ENCODE measurements at places on chromosomes 2 and 18. TPM values are rescaled to one million over a fixed set of nuclear protein-coding genes. Genes with fewer than 3 reads are reported as not detected.

- H3K27me3 ChIP-seq: no peaks in the 10 kb centered on the region
- H3K4me3 ChIP-seq: no peak overlapping the region
- H3K36me3 ChIP-seq: no peaks in the 10 kb centered on the region
- H3K4me1 ChIP-seq: no peaks in the 10 kb centered on the region
Measured at GRCh38 chr2:85453571-85453970, 35.1 kb downstream of the SH2D6 start.

- H3K4me3 ChIP-seq: peak overlapping the region; percentile 39
- no peak for DNase-seq
- peak overlapping the region; percentile 82 for H3K27ac ChIP-seq
- no peaks in the 10 kb centered on the region for H3K36me3 ChIP-seq
Measured at GRCh38 chr2:137964859-137965459, 686 bp downstream of the HNMT start.

DNA sequence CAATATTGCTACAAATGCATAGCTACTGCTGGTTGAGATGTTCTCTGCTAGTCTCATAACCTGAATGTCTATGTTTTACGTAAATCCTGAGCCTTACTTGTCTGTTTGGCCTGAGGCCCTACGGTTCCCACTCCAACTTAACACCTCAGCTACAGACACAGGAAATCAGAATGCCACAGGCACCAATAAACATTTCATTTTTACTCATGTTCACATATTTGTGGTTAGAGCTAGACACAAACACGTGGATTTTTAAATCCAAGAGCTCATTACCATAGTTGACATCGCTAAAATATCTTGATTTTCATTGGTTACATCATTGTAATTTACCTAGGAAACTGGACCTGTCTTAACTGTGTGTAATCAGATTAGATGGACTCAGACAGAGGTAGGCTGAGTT is 263.8 kb upstream of the CDH19 start:
- H3K27ac ChIP-seq: no peak overlapping the region
- no peaks in the 10 kb centered on the region for H3K4me1 ChIP-seq
- no peak for DNase-seq
- H3K27me3 ChIP-seq: no peaks in the 10 kb centered on the region
- no peak overlapping the region for H3K4me3 ChIP-seq

- H3K27me3 ChIP-seq: no peaks in the 10 kb centered on the region
- H3K4me1 ChIP-seq: no peaks in the 10 kb centered on the region
- no peak overlapping the region for H3K27ac ChIP-seq
Measured at GRCh38 chr2:78024996-78025395, 502.8 kb upstream of the LRRTM4 start.

- no peaks in the 10 kb centered on the region for H3K36me3 ChIP-seq
- DNase-seq: peak; percentile 46
- H3K27me3 ChIP-seq: no peaks in the 10 kb centered on the region
- no peak overlapping the region for H3K27ac ChIP-seq
- peak overlapping the region; percentile 10 for H3K4me3 ChIP-seq
Measured at GRCh38 chr2:151947813-151948165, 119.6 kb upstream of the ARL5A start.

GRCh38 chr18:44941516-44941915 is 260.8 kb downstream of the SETBP1 start:
- no peaks in the 10 kb centered on the region for H3K36me3 ChIP-seq
- DNase-seq: no peak
- H3K27me3 ChIP-seq: no peaks in the 10 kb centered on the region
- no peak overlapping the region for H3K27ac ChIP-seq
- H3K4me3 ChIP-seq: no peak overlapping the region

GRCh38 chr18:42183746-42184145 is 228.7 kb downstream of the PIK3C3 start:
- H3K27me3 ChIP-seq: no peaks in the 10 kb centered on the region
- no peak overlapping the region for H3K27ac ChIP-seq
- H3K36me3 ChIP-seq: no peaks in the 10 kb centered on the region
- H3K4me1 ChIP-seq: no peaks in the 10 kb centered on the region

B3GNT2 gene
- 18.7 TPM for total RNA-seq

TLX2 gene
- total RNA-seq: 0.97 TPM

COLEC11 gene
- total RNA-seq: 2.9 TPM

CROCC2 gene
- total RNA-seq: 0.23 TPM
